ENCODE measurements at places on chromosomes 11 and 22.

DNA sequence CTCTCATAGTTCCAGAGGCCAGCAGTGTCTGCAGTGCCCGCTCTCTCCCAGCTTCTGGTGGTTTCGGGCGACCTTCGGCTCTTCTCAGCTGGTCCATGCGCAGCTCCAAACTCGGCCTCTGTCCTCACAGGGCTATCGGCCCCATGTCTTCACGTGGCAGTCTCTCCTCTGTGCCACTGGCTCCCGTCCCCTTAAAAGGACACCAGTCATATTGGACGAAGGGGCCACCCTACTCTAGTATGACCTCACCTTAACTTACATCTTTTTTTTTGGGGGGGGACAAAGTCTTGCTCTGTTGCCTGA lies 13.8 kb downstream of the LTO1 start:
- no peak for DNase-seq

GRCh38 chr11:46808799-46809431 lies 37.2 kb downstream of the CKAP5 start:
- peak; percentile 57 for DNase-seq

DNA sequence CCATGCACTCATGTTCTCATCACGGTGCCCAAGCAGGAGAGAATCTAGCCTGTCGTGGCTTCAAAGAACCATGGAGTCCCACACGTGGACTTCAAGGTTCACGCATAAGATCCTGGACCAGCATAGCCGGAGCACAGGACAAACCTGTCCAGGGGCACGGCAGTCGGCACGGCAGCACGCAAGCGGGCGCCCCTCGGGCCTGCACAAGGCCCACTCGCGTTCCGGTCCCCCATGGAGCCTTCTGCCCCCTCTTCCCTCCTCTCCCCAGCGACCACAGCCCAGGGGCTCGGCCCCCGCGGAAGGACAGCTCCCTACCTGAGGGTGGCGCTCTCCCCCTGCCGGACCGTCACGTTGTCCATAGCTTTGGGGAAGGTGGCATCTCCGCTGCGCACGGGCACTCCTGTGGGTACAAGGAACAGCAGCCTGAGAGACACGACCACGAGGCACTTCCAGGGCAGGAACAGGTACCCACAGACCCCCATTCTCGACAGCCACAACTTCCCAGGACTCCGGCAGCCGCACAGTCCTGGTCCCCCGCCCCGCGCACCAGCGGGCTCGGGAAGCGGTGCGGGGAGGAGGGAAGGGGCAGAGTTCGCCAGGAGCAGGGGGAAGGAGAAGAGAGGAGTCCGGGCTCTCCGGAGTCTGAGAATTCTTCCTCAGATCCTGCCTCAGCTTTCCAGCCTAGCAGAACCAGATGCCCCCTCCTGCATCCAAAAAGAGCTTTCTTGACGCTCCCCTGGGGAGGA lies 589.5 kb downstream of the OPCML start:
- no peak for DNase-seq

- no peak for DNase-seq
These were observed 338.1 kb upstream of the NARS2 start for GRCh38 chr11:78912778-78913177.

DNA sequence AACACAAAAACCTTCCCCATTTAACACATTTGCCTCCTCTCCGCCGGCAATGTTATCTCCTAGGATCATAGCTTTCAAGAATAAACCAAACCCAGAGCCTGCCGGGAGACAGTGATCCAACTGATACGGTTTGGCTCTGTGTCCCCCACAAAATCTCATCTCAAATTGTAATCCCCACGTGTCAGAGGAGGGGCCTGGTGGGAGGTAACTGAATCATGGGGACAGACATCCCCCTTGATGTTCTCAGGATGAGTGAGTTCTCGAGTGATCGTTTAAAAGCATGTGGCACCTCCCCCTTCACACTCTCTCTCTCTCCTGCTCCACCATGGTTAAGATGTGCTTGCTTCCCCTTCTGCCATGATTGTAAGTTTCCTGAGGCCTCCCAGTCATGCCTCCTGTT lies 33.3 kb downstream of the RBFOX2 start:
- DNase-seq: no peak
